ENCODE measurements at places on chromosomes 1 and 21.

- DNase-seq, result peak; percentile 83
Measured at GRCh38 chr1:36099681-36100341, 11.1 kb downstream of the ADPRS start.

- DNase-seq, result no peak
Measured at GRCh38 chr1:60581455-60582220, 500.7 kb upstream of the NFIA start.

DNA sequence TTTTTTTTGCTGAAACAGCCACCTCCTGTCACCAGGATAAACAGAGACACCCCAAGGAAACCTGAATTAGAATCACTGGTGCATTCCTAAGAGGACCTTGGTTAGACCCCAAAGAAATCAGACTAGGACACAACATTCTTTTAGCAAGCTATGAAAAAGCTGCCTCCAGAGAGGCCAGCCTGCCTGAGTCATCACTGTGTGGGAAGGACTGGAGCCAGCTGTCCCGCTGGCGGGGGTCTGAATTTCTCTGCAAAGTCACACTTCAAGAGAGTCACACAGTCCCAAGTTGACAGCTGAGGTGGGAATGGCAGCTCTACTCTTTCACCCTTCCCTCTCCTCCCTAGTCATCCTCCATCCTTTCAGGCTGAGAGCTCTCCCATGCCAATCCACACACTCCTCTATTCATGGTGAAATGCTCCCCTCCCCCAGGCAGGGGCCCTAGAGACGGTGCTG is 405.0 kb upstream of the POU3F1 start:
- peak; percentile 71 for DNase-seq

- DNase-seq, result peak; percentile 82
Measured at GRCh38 chr1:17553975-17554700, 14.6 kb downstream of the ARHGEF10L start.

GRCh38 chr1:64686828-64687724 is 57.8 kb upstream of the RAVER2 start:
- DNase-seq, result peak; percentile 73

DNA sequence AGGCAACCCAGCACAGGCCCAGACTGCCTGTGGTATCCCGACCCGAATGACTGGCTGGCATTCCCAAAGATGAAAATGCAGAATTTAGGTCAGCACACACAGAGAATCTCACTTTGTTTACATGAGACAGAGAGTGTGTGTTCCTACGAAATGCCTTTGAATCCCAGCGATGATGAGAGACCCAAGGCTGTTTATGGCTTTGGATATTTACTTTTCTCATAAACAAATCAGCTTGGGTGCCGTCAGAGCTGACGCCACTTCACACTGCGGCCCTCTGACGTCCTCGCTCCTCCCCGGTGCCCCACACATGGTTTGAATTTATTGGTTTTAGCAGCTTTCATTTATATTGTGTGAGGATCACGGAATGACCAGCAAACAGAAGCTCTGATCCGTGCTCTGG is 18.7 kb downstream of the TRABD2B start:
- peak; percentile 31 for DNase-seq

DNA sequence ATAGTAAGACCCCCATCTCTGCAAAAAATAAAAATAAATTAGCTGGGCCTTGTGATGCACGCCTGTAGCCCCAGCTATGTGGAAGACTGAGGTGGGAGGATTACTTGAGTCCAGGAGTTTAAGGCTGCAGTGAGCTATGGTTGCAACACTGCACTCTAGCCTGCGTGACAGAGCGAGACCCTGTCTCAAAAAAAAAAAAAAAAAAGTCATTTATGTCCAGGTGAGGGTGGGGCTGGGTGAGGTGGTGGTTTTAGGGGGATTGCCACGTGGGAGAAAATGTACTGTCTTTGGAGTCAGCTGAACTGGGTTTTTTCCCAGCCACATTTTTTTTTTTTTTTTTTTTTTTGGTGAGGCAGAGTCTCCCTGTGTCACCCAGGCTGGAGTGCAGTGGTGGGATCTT is 6.7 kb downstream of the PIK3CD start:
- no peak for DNase-seq

DNA sequence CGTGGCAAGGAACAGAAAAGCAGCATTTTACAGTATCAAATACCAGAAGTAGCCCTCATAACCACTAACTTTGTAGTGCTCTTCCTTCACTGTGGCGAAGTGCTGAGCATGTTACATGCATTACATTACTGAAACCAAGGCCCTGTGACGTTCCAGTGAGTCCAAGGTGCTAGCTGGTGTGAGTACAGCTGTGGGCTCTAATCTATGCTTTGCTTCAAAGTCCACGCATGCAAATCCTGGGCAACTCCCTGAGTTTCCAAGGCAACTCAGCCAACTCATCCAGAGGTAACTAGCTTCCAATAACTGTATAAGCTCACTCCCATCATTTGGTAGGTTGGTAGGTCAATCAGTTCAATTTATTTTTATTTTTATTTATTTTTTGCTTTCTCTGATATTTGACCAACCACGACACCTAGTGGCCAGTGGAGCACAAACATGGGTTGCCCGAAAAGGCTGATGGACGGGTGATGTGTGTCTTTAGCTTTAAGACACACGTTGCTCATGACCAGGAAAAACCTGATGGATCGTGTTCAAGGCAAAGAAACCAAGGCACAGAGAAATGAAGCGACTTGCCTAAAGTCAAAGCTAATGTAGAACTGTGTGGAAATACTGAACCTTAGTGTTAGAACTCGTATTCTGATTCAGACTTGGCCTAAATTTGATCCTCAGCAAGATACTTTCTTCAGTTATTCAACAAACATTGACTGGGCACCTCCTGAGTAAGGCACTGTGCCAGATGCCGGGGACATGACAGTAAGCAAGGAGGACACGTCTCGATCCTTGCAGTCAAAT is 73.0 kb downstream of the GNG12 start:
- DNase-seq, result peak; percentile 72

DNA sequence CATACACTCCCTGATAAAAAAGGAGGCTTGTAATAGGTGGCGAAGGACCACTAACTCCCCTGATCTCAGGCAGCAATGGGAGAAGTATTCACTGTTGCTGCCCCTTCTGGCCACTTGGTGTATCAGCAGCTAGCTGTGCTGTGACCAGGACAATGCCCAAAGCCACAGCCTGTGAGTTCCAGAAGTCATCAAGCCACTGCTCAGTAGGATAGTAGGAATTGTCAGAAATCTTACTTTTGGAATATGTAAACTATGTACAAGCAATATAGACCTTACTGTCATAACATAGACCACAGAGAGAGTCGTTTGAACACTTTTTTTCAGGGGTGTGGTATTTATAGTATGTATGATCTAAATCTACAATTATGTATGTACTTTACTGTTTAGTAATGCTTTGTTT is 248.3 kb upstream of the CAMK1G start:
- peak; percentile 70 for DNase-seq

- no peak for DNase-seq
Measured at GRCh38 chr1:66370462-66370971, 163.4 kb upstream of the SGIP1 start.

DNA sequence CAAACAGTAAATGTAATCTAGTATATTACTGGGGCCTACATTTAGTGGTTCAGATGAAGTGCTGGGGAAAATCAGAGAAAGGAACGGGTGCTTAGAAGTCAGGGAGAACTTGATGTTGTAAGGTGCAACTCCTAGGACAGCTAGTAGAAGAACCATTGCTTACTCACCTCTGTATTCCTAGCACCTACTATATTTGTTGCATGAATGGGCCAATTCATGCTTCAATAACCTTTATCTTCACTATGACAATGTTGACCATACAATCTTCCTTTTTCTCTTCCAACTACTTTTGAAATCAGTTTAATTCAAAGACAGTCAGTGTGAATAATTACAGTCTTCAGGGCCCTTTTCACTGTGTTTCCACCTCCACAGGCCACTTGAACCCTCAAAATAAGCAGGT is 125.0 kb upstream of the DMRTA2 start:
- DNase-seq, result no peak

DNA sequence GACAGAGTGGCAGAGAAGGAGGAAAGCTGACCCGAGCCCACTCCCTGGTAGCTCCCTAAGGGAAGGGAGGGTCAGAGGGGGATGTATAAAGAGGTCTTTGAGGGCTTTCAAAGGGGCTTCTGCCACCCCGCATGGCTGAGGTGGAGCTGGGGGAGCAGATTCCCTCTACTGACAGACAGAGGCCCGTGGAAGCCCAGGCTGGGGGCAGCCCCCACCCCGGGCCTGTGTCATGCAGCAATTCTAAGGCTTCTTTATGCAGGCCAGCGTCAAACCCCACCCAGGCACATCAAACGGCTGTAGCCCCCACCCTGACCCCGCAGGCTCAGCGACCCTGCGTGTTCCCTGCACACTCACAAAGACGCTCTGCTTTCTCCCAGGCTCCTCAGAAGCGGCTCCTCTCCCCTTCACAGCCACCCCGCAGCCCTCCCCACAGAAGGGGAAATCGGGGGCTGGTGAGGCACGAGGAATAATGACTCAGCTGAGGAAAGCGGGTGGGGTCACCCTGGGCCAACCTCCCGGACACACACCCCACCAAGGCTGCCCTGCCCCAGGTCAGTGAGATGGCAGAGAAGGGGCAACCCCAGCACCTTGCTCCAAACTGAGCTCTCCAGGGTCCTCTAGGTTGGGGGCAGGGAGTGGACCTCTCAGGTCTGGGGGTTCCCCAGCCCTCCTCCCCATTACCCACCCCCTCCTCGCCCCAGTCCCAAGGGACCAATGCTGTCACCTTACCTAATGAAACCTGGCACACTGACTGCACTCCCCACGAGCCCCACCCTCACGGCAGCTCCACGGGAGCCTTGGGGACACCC is 10.8 kb downstream of the SLC45A3 start:
- no peak for DNase-seq

GRCh38 chr1:3609769-3610526 is 1.4 kb downstream of the MEGF6 start:
- DNase-seq, result no peak

- DNase-seq, result peak; percentile 51
Measured at GRCh38 chr1:41664861-41665640, 180.6 kb upstream of the EDN2 start.

DNA sequence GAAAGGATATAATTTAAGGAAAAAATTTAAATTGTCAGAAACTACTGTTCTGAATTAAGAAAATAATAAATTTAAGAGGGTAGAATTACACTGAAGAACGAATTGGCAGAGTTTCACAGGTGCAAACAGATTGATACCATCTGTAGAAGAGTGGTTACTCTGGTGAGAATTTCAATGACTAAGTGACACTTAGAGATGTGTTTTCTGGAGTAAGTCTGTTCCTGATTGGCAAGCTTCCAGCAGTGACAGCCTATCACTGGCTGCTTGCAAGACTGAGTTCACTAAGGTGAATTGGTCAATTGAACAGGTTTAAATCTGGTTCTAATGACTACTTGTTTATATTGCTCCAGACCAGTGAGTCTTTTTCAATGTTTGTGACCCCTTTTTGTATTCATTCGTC is 838.2 kb upstream of the RGS18 start:
- no peak for DNase-seq

DNA sequence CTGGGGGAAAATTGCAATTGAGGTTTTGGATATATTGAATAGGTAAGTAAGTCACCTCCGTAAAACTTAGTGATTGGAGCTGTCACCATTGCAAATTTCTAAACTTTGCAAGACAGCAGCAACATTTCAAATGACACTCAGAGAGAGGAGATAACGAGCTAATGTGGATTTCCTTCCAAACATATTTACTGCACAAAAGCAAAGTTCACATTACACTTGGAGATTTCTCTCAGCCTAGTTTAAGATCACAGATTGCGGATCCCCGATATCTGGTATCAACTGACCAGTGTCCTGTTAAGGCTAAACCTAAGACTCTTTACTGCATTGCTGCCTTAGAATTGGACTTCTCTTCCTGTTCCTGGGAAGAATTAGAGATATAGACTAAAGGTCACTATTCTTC is 47.5 kb downstream of the ZNF697 start:
- no peak for DNase-seq

DNA sequence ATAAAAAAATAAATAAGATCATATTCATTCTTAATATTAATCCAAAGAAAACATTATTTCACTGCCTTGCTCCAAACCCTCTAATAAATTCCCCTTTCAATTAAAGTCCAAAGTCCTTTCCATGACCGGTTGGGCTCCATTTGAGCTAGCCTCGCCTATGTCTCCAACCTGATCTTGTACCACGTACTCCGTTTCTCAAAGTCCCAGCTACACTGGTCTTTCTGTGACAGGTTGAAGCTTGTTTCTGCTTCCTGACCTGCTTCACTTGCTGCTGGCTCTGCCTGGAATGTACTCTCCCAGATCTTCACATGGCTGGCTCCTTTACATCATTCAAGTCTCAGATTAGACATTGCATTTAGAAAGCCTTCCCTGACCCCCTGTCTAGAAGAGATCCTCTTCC is 16.4 kb downstream of the RPL5 start:
- DNase-seq, result no peak

DNA sequence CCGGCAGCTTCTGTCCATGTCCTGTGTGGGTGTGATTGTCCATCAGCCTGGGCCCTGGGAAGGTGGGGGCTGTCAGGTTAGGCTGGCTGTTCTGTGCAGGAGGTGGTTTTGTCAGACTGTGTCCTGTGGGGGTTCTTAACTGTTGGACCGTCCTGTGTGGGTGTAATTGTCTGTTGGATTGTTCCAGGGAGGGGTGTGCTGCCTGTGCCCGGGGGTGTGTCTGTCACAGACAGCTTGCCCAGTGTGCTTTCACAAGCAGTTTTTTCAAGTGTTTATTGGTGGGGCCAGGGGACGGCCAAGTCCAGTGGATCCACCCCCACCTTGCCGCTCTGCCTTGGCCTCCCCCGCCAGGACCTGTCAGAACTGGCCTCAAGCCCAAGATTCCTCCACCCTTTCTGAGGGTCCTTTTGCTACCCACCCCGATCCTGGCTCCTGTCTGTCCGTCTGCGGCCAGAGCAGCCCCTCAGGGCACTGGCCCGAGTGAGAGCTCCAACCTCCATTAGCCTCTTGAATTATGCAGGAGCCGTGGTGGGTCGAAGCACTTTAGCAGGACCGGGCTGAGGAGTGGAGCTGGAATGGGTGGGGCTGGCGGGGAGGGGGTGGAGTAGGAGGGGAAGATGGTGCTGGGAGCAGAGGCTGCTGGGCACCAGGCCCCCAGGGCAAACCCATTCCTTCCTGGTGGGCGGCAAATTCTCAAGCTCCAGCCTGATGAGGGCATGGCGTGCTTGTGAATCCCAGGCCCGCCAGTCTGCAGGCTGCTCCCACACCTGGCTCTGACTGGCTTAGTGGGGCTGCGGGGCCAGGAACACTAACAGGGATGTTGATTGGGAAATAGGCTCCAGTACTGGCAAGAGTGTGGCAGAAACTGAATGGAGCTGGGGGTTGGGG is 47.2 kb downstream of the PTPRF start:
- no peak for DNase-seq

DNA sequence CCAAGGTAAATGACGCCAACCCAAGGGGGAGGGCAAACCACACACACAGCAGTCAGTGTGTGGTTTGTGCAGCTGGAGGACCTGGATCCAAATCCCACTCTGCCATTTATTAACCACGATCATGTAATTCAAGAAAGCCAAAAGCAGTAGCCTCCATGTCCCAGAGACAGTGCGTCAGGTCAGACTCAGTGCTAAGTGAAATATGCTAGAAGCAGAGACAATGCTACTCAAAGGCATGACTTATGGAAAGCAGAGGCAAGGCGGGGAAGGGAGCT is 13.6 kb downstream of the TTC39A start:
- no peak for DNase-seq
